ENCODE measurements at places on chromosomes 2 and 18. TPM values are rescaled to one million over a fixed set of nuclear protein-coding genes. Genes with fewer than 3 reads are reported as not detected.

Gene IDH1
- 107 TPM for total RNA-seq

Gene FAP
- total RNA-seq, result 274 TPM

Gene SNORC
- 0.56 TPM for total RNA-seq

Gene PDE11A
- under 0.01 TPM for total RNA-seq

Gene VAPA
- 307 TPM for total RNA-seq

Gene TMEM178A
- total RNA-seq, result 1.1 TPM

Gene ABCB11
- total RNA-seq, result not detected

Gene CREB1
- total RNA-seq, result 42.3 TPM

Gene HOXD12
- not detected for total RNA-seq

Gene POTEJ
- not detected for total RNA-seq

Gene ASB18
- not detected for total RNA-seq

Gene CHMP3
- total RNA-seq, result 79.8 TPM

Gene IL1A
- 8.2 TPM for total RNA-seq

Gene OTOS
- not detected for total RNA-seq

Gene DSG2
- total RNA-seq, result 0.19 TPM

Gene CNDP1
- total RNA-seq, result not detected

Gene CD28
- not detected for total RNA-seq

Gene ANKRD62
- total RNA-seq, result under 0.01 TPM

Gene HNMT
- 28.0 TPM for total RNA-seq

Gene LYPD6B
- total RNA-seq, result 0.56 TPM

Gene SLC66A3
- total RNA-seq, result 30.3 TPM

Measured in regular cardiac myocyte (primary cell).